H54 (cell line): ENCODE measurements at places on chromosomes 12 and 14.

DNA sequence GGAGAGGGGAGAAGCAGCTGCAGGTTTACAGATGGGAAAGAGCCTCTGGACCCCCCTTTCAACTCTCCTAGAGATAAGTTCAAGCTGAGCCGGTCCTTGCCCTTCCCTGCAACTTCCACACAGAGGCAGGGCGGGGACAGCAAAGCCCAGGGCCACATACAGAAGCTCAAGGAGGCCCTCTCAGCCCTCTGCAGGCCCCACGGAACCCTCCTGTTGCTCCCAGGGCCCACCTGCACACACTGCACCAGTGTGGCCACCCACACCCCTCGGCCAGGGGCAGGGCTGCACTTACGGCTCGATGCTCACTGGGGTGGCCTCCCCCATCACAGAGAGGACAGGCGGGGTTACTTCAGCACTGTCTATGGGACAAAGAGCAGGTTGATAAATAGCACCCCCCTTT is 13.0 kb upstream of the PNMA1 start:
- no peak for DNase-seq

GRCh38 chr12:62774794-62775193 is 160.2 kb downstream of the PPM1H start:
- DNase-seq, result no peak

DNA sequence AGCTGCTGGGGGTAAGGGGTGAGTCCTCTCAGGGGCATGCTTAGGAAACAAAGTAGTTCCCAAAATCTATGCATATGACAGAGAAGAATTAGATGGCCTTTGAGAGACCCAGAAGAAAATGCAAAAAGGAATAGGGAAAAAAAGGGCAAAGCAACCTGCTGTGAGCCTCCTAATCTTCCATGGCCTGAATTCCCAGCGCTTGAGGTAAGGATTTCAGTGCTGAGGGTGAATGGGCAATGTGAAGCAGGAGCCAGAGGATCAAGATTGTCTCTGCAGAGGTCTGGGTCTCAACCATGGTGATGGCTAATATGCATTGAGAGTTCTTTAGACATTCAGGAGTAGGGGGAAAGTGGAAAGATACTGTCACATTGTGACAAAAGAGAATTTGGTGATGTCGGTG is 31.5 kb downstream of the GPR65 start:
- no peak for DNase-seq

DNA sequence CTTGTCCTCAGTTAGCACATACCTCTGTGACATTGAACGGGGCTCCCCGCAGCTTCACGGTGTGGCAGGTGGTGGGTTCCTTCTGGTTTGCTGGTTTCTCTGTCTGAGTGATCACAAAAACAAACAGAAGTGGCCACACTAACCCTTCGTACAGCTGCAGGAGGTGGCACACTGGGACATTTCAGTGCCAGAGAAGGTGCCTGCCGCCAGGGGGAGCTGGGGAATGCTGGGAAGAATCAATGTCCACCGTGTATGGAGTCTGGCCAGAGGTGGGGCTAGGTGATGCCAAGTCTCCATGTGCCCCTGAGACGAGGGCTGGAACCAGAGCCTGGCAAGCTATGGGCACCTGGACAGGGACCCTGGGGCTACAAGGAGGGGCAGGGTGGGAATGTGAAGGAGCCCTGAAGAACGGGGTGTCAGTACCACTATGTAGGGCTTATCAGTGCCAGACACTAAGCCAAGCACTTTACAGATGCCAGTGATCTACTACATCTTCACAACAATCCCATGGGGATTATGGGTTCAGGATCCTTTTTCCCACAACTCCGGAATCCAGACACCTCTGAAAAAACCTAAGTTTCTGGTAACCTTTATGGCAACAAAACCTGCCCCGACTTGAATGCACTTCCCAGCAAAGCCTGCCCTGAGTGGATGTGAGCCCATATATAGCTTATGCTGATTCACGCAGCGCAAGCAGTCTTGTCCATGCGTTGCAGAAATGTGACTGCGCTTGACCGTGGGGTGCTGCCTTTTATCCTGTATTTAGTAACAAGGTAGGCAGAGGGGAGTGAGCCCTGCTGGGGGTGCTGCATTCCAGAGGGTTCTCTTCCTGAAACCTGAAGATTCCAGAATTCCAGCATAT is 10.8 kb downstream of the RBM19 start:
- peak; percentile 50 for DNase-seq

- no peak for DNase-seq
These were observed 113.4 kb upstream of the PELI2 start for GRCh38 chr14:56004786-56005185.

DNA sequence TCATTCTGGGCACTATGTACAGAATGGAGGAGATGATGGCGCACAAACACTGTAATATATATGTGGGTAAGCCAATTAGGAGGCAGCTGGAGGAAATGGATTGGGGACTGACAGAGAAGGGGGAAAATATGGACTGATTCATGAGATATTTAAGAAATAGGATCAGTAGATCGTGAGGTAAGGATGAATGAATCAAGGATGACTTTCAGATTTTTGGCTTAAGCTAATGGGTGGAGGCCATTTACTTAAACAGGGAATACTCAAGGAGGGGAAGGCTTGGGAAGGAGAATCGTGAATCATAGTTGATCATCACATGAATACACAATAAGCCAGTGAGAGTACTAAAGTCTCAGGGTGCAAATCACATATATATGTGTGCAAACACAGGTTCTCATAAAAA is 11.2 kb upstream of the GNPNAT1 start:
- DNase-seq, result no peak

DNA sequence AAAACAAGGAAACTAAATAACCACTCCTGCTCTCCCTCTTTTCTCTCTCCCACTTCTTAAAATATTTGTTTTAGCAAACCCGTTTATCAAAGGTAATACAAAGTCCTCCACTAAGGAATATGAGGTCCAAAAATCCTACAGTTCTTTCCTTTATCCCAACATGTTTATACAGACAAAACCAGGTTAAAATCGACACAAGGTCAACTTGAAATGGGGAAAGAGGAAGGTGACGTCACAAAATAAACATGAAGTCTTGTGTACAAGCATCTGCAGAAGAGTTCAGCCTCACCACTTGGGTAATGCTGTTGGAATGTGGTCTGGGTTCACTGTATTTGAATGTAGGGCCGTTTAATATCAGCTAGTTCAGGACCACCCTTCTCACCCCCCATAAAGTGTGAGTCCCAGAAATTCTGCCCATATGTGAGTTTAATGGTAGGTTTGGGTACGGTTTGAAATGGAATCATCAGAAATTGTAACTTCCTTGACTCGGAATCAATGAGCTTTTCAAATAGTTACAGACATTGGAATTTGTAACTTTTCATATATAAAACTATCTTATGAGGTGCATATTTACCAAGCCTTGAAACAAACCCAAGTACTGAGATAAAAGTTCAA is 120.0 kb upstream of the SLC38A2 start:
- no peak for DNase-seq

GRCh38 chr12:2737656-2738241 is 57.0 kb upstream of the FKBP4 start:
- no peak for DNase-seq

- no peak for DNase-seq
These were observed 21.6 kb downstream of the FBXL14 start for GRCh38 chr12:1572731-1573130.

GRCh38 chr12:124388679-124389137 is 93.8 kb downstream of the RFLNA start:
- peak; percentile 50 for DNase-seq

DNA sequence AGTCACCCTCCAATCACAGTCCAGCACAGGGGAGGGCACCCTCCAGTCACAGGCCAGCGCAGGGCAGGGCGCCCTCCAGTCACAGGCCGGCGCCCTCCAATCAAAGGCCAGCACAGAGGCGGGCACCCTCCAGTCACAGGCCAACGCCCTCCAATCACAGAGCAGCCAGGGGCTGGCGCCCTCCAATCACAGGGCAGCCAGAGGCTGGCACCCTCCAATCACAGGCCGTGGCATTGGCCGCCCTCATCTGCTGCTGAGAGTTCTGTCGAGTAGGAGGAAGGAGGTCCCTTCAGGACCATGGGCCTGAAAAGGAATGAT is 26.6 kb downstream of the DDX51 start:
- no peak for DNase-seq

DNA sequence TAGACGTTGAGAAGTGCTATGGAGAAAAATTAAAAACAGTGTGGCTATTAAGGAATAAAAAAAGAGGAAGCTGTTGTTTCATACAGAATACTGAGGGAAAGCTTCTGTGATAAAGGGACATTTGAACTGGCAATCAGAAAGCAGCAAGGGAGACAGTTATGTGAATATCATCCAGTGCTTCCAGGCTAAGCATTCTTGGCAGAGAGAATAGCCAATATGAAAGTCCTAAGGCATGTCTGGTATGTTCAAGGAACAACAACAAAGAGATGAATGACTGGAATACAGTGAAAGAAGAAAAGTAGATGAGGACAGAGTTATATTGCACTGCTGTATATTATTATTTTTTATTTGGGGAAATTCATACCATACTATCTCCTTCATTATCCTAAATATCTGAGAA is 23.9 kb downstream of the SCAF11 start:
- DNase-seq, result peak; percentile 19

DNA sequence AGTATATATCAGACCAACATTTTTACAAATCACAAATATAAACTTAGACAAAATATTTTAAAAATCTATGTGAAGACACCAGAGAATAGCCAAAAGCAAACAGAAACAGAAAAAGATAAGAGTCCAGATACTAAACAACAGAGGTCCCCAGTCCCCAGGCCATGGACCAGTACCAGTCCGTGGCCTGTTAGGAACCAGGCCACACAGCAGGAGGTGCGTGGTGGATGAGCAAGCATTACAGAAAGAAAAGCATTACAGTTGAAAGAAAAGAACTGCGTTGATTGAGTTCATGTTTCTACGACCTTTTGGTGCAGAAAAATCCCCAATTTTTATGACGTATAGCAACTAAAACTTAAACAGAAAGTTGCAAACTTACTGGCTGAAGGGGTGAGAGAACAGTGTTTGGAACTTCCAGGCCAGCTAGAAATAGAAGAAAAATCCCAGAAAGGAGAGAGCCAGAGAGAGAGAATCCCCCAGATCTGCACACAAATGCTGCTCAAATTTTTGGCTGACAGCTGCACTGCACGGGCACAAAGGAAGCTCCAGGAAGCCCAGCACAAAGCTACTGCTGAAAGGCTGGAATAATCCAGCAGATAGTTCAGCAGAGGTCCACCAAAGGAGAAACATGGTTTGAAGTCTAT is 159.6 kb upstream of the C14orf180 start:
- DNase-seq, result no peak

GRCh38 chr12:46686267-46686942 is 139.4 kb downstream of the SLC38A4 start:
- DNase-seq, result no peak

- DNase-seq, result no peak
These were observed 10.1 kb downstream of the LTB4R start for GRCh38 chr14:24321212-24321975.

DNA sequence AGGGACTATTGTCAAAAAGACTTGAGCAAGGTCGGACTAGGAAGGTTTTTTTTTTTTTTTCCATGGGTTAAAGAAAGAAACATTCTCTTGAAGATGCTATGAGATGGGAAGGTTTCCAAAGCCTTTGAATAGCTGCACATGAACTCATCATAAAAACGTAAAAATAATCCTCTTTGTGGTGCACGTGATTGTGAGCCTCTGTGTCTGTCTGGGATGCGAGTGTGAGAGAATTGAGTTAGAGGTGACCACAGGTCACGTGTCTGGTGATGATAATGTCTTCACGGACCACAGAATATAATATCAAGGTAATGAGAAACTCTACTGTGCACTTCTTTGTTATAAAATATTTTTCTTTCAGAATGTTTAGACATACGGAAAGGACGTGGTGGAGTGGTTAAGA is 24.3 kb upstream of the ADGRD1 start:
- DNase-seq, result no peak

GRCh38 chr14:73293782-73294781 is 56.8 kb downstream of the PAPLN start:
- DNase-seq, result no peak

- no peak for DNase-seq
These were observed 75.7 kb downstream of the PITPNM2 start for GRCh38 chr12:123075087-123075645.

GRCh38 chr12:6982532-6982931 is 11.8 kb downstream of the EMG1 start:
- DNase-seq, result no peak

GRCh38 chr12:123836292-123836691 is 74.2 kb downstream of the DNAH10 start:
- DNase-seq, result no peak

GRCh38 chr12:86283620-86284019 is 27.4 kb upstream of the MGAT4C start:
- DNase-seq, result no peak

- DNase-seq, result no peak
These were observed 9.0 kb downstream of the TMBIM6 start for GRCh38 chr12:49750027-49750995.

DNA sequence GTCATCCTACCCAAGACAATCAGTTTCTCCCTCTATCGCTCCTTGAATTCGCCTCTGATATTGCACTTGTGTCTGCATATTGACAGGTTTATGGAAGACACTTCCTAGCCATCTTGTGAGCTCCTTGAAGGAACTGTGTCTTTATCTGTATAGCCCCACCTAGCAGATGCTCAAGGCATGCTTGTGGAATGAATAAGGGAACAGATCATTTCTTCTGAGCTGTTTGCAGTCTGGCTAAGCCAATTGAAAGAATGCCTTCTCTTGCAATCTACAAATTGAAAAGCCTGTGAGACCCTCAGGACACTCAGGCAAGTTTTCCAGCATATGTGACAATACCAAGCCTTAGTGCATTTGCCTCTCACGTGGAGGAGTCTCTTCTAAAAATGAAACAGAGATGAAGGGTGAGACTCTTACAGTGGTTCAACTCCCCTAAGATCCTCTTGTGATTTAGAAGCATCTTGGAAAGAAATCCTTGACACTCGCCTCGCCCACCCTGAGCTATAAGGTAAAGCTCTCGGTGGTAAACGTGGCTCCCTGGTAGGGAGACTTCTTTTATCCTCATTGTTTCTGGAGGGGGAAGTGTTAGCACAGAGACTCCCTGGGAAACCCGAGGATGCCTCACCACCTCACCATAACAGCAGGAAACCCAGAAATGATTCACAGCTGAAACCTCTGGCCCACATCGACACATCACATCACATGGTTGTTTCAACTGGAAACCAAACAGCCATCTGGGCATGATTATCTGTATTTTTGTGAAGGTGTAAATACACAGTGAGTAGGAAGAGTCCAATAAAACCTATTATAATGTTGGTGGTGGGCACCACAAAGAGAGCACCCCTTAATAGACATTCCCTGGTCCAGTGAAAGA is 112.3 kb upstream of the BCL2L14 start:
- DNase-seq, result peak; percentile 82

- DNase-seq, result no peak
These were observed 60.2 kb downstream of the PLXNC1 start for GRCh38 chr12:94208622-94208966.

GRCh38 chr12:77847060-77847541 is 16.4 kb downstream of the NAV3 start:
- no peak for DNase-seq

DNA sequence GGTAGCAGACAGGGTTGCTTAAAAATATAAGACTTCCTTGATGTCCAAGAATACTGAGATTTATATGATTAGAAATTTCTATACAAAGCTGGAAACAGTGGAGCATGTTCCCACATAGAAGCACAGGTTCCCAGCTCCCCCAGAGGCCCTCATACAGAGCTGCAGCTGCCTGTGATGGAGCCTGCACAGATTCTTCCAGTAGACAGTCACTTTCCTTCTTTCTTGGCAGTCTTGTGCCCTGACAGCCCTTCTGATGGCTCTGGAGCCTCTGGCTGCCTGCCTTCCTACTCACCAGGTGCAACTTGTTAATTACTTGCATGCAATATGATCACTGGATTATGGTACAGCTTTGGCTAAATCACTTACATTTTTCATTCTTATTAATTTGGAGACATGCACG is 44.4 kb downstream of the BICD1 start:
- DNase-seq, result no peak

- no peak for DNase-seq
These were observed 59.1 kb upstream of the NAP1L1 start for GRCh38 chr12:76143343-76144244.
